Fibroblast of mammary gland (primary cell): ENCODE measurements at places on chromosomes 12 and 14.
A peak's percentile ranks its signal among the peaks of the same experiment; 100 is the strongest.

DNA sequence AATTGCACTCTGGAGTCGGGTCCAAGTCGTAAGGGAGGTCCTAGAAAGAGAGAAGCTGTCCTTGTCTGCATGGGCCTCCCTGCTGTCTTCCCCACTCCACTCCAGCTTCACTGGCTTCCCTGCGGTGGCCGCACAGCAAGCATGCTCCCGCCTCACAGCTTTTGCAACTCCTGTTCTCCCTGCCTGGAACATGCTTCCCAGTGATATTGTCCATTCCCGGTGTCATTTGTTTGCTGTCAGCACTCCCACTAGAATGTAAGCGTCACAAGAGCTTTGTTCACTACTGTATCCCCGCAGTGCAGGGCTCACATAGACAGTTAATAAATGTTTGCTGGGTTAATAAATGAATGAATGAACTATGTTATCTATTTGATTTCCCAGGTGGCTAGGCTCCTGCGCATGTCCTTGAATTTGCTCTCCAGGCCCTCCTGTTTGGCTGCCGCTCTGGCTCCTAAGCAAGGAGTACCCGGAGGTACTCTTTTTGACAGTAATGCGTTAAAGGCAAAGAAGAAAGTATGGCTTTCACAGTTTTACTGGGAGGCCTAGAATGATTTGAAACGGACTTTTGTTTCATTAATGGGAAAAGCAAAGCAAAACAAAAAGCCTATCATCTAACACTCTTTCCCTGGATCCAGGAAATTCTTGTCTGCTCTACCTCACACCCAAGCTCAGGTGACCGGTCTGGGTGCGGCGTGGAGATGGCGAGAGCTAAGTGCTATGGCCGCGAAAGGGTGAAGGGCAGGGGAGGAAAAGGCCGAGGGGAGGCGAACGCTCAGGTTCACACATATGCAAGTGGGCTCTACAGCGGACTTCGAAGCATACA, 6.2 kb upstream of the SLC7A7 start:
- no peak for DNase-seq

GRCh38 chr12:3122841-3123678, 45.9 kb downstream of the TSPAN9 start:
- DNase-seq = peak; percentile 81

- no peak for DNase-seq
Measured at GRCh38 chr12:23775208-23775607, 174.3 kb downstream of the SOX5 start.

GRCh38 chr14:61939776-61940175, 177.6 kb downstream of the SNAPC1 start:
- DNase-seq = no peak

- no peak for DNase-seq
Measured at GRCh38 chr14:52240623-52241022, 26.9 kb upstream of the PTGDR start.

DNA sequence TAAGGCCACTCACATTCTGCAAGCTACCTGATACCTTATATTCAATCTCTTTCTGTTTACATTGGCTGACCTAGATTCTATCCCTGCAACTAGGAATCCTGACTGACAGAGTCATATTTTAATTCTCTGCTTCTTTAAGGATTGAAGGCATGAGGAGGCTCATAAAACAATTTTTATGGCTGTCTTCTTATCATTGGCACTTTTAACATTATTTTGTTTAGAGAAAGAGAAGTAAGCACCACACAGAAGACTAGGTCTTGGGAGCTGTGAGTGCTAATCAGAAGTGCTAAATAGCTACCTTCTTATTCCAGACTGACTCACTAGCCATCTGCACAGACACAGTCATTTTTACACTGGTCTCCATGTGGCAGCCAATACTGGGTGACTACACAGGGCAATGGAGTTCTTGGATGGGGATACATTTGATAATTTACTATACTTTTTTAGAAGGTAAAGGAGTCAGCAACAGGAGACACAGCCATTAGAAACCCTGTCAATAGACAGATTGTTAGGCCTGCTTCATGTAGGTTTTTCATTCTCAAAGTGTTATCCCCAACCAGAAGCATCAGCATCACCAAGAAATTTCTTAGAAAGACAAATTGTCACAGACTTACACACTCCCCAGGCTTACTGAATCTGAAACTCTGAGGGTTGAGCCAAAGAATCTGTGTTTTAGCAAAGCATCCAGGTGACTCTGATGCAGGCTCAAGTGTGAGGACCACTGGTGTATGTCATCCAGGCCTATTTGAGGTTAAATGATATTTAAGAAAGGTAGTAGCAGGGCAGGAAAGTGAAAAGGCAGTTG, 214.1 kb downstream of the DUSP6 start:
- peak; percentile 61 for DNase-seq

- peak; percentile 99 for DNase-seq
Measured at GRCh38 chr14:68232300-68233055, 412.9 kb downstream of the RAD51B start.

GRCh38 chr12:40980427-40980961, 207.6 kb upstream of the PDZRN4 start:
- DNase-seq = peak; percentile 5

- DNase-seq = no peak
Measured at GRCh38 chr14:104125011-104125410, 13.4 kb upstream of the KIF26A start.

- DNase-seq = no peak
Measured at GRCh38 chr14:101185946-101186345, 282.4 kb upstream of the RTL1 start.

DNA sequence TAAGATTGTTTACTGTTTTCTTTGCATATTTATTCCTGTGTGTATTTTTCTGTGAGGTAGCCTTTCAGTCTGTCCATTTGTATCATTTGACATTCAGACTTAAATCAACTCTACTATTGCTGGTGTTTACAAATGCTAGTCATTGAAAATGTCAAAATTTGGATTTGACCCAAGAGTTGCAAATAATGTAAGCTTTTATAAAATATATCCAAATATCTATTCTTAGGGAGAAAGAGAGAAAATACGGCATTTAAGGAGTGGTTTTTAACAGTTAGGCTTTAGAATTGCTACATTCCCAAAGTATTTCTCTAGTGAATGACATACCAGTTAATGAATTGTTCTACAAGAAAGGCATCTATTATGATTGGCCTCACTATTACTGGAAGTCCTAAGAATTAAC, 37.9 kb downstream of the FRS2 start:
- DNase-seq = no peak

DNA sequence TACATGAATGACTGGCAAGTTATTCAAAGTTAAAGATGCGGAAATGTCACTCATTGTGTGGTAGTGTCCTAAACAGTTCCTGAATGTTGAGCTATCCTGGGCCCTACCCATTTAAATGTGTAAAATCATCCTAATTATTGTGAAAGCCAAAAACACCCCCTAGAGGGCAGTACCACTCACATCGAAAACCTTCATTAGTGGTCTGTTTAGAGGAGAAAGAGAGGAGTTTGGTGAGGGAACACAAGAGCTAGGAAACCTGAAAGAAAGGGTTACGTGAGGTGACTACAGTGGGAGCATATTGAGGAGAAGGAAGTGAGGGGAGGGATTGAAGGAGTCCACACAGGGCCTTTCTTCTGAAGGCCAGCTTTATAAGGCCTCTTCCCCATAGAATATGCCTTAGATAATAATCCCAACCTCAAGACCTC, 2.5 kb upstream of the TEP1 start:
- peak; percentile 65 for DNase-seq

- no peak for DNase-seq
Measured at GRCh38 chr12:49349266-49349665, 2.6 kb downstream of the DNAJC22 start.

GRCh38 chr12:3361146-3361545, 129.9 kb upstream of the PRMT8 start:
- DNase-seq = no peak
